Endothelial cell of coronary artery (primary cell): ENCODE measurements at places on chromosomes 5 and 9. TPM values are rescaled to one million over a fixed set of nuclear protein-coding genes. Genes with fewer than 3 reads are reported as not detected.

SPINK7 gene
- not detected in 2 replicates for total RNA-seq

FCN2 gene
- total RNA-seq = not detected in 2 replicates

ENG gene
- total RNA-seq = 60.0 and 137 TPM in 2 replicates

ORM2 gene
- total RNA-seq = not detected in 2 replicates

HIGD2A gene
- 24.7 and 28.1 TPM in 2 replicates for total RNA-seq

FYB1 gene
- not detected in 2 replicates for total RNA-seq

C9orf152 gene
- under 0.01 TPM in 1 of 2 replicates, not detected in the other for total RNA-seq

EIF4E1B gene
- not detected in 2 replicates for total RNA-seq

FCHO2 gene
- 14.8 and 15.3 TPM in 2 replicates for total RNA-seq

ANKRD34B gene
- total RNA-seq = not detected in 2 replicates

SLCO6A1 gene
- total RNA-seq = under 0.01 TPM in 1 of 2 replicates, not detected in the other

FGF1 gene
- total RNA-seq = 0.09 and 0.85 TPM in 2 replicates

TMEM8B gene
- 0.09 and 1.1 TPM in 2 replicates for total RNA-seq

BTNL9 gene
- total RNA-seq = 0.19 and 0.27 TPM in 2 replicates

PNPLA7 gene
- 0.36 and 0.47 TPM in 2 replicates for total RNA-seq

TPPP gene
- 0.18 and 0.19 TPM in 2 replicates for total RNA-seq

GLRA1 gene
- total RNA-seq = not detected in 2 replicates

AGGF1 gene
- total RNA-seq = 19.3 and 26.9 TPM in 2 replicates

GABRA6 gene
- not detected in 2 replicates for total RNA-seq

TOR2A gene
- 4.8 and 5.2 TPM in 2 replicates for total RNA-seq

PRDM12 gene
- not detected in 2 replicates for total RNA-seq

CCDC192 gene
- total RNA-seq = not detected in 2 replicates

TAS2R1 gene
- total RNA-seq = not detected in 2 replicates

FST gene
- 0.94 and 17.3 TPM in 2 replicates for total RNA-seq

CARD19 gene
- 67.1 and 74.9 TPM in 2 replicates for total RNA-seq

TMEFF1 gene
- 3.6 and 6.4 TPM in 2 replicates for total RNA-seq

RGMB gene
- 17.4 and 32.1 TPM in 2 replicates for total RNA-seq

RPS14 gene
- total RNA-seq = 3,989 and 4,022 TPM in 2 replicates

NSUN2 gene
- 70.7 and 85.0 TPM in 2 replicates for total RNA-seq

IFNA2 gene
- total RNA-seq = not detected in 2 replicates

HMCN2 gene
- total RNA-seq = under 0.01 and 0.28 TPM in 2 replicates

PPWD1 gene
- 30.5 and 38.9 TPM in 2 replicates for total RNA-seq

FOXD4L4 gene
- total RNA-seq = 0.09 TPM in 2 replicates

UGT3A2 gene
- total RNA-seq = not detected in 2 replicates

JAKMIP2 gene
- total RNA-seq = 0.09 TPM in 1 of 2 replicates, not detected in the other

PLPP7 gene
- total RNA-seq = 0.90 and 3.3 TPM in 2 replicates

ACTBL2 gene
- total RNA-seq = 0.28 TPM in 1 of 2 replicates, not detected in the other

ENDOG gene
- 28.3 and 32.8 TPM in 2 replicates for total RNA-seq

RASGRF2 gene
- total RNA-seq = 12.4 and 13.6 TPM in 2 replicates

TMC1 gene
- total RNA-seq = 2.1 and 5.8 TPM in 2 replicates
